Activated CD8-positive, alpha-beta T cell treated with anti-CD3 and anti-CD28 coated beads for 36 hours (primary cell): ENCODE measurements at places on chromosomes 7 and 10. TPM values are rescaled to one million over a fixed set of nuclear protein-coding genes. Genes with fewer than 3 reads are reported as not detected.

DNA sequence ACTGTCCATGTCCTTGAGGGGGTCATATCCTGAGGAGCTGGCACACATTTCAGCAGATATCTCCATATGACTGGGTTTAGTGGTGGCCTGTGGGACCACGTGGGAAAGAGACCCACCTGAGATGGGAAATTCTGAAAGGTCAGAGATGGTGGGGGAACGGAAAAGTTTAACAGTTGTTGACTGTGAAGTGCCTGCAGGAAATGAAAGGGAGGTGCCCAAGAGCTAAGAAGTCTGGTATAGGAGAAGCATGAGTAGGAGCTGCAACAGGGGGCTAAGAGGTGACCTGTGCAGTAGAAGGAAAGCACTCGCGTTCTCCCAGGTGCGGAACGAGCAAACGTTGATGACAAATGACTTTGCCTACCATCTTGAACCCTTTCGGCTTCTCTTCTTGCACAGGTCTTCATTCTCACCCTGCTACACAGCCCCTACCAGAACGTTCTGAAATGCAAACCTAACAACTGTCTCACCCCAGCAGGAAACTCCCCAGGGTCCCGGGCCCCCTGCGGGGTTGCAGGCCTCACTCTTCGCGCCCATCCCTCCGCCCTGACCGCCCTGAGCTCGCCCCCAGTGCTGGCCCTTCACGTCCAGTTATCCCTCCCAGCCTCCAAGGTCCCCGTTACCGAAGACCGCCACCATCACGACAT is 9.8 kb upstream of the FXYD4 start:
- H3K36me3 ChIP-seq = peaks cover 12% of the 10 kb centered on the region
- H3K27me3 ChIP-seq = no peaks in the 10 kb centered on the region
- peak overlapping the region; percentile 98 for H3K27ac ChIP-seq

DNA sequence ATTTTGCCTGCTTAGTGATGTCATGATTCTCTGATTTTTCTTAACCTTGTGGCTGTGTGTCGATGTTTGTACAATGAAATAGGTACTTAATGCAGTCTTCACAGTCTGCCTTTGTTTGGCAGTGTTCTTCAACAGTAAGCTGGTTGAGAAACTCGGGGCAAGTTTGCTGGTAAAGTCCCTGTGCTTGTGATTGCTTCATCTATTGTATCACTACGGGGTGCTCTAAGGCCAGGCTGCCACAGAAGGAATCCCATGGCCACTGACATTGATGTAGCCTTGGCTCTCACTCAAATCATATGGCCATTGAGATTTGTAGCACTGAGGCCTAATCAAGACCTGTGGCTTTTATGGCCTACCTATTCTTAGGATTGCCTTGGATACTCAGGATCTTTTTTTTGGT is 33.5 kb upstream of the PRSS37 start:
- H3K4me1 ChIP-seq = no peaks in the 10 kb centered on the region
- DNase-seq = no peak

DNA sequence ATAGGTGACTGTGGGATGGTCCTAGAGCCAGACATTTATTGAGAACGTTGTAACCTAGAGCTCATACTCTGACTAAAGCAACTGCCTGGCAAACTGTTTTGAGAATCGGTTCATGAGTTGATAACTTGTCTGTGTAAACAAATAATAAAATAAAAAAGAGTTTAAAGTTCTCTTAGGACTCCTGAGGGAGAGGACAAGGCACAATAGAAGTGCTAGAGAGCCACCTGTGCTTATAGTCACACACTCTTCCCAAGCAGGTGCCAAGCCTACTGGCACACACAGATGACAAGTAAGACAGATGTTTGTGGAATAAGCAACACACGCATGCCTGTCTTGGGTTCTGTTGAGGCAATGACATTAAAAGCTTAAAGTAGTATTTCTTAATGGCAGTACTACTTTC is 7.9 kb downstream of the EDRF1 start:
- peaks cover 54% of the 10 kb centered on the region for H3K36me3 ChIP-seq
- no peaks in the 10 kb centered on the region for H3K27me3 ChIP-seq
- no peak overlapping the region for H3K4me3 ChIP-seq
- peaks cover 6% of the 10 kb centered on the region for H3K4me1 ChIP-seq
- no peak for DNase-seq

DNA sequence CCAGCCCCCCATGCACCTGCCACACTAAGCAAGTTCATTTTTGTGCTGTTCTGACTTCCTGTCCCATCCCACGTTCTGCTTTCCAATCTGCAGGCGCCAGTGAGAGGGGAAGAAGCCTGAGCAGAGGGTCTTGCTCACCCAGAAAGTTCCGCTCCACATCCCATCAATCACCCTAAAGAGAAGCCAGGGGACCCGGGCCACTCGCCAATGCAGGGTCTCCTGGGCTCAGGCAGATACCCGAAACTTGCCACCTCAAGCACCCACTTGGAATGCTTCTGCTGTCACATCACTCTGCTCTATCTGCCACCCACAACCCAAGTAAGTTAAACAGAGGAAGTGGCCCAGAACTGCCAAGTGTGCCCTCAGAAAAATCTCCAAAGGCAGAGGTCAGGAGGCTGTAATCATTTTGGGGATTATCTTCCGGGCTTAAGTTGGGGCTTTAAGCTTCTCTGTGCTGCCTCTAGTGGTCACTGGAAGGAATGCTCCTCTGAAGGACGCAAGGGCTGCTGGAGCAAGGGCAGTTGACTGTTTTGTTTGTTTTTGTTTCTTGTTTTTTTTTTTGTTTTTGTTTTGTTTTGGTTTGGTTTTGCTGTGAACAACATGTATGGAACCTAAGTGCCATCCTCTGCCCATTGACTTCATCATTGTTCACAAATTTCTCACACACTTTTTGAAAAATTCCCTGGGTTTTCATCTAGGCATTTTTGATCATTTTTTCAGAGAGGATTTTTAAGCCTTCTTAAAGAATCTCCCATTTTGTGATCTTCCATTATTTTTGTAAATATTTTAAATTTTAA is 25.5 kb downstream of the PRR15 start:
- no peak overlapping the region for H3K27ac ChIP-seq
- H3K4me3 ChIP-seq = peak overlapping the region; percentile 34
- peaks cover 4% of the 10 kb centered on the region for H3K4me1 ChIP-seq
- H3K36me3 ChIP-seq = no peaks in the 10 kb centered on the region
- H3K27me3 ChIP-seq = no peaks in the 10 kb centered on the region
- peak; percentile 63 for DNase-seq

- no peaks in the 10 kb centered on the region for H3K36me3 ChIP-seq
- peaks cover 5% of the 10 kb centered on the region for H3K27me3 ChIP-seq
- no peaks in the 10 kb centered on the region for H3K4me1 ChIP-seq
- no peak overlapping the region for H3K4me3 ChIP-seq
- H3K27ac ChIP-seq = no peak overlapping the region
These were observed 9.0 kb downstream of the ADRA2A start for GRCh38 chr10:111085690-111086353.

NAPEPLD gene
- total RNA-seq = 5.1 TPM

HYAL4 gene
- total RNA-seq = not detected

DNA sequence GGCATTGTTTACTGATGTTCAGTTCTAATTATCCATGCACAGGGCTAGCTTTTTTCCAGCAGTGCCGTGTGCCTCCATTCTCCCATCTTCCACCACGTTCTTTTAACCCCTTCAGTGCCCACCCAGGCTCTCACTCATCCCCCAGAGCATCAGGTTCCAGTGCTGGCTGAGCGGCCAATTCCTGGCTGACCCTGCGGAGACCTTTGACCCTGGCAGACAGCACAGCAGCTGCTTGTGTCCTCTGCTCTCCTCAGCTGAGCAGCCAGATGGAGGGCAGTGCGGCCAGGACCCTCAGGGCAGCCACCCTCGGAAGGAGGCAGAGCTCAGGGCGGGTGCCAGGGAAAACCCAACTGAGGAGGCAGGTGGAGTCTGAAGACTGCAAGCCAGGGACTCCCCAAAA is 48.4 kb downstream of the ZNF503 start:
- no peaks in the 10 kb centered on the region for H3K27me3 ChIP-seq
- H3K27ac ChIP-seq = no peak overlapping the region
- H3K36me3 ChIP-seq = no peaks in the 10 kb centered on the region
- no peak overlapping the region for H3K4me3 ChIP-seq

DNA sequence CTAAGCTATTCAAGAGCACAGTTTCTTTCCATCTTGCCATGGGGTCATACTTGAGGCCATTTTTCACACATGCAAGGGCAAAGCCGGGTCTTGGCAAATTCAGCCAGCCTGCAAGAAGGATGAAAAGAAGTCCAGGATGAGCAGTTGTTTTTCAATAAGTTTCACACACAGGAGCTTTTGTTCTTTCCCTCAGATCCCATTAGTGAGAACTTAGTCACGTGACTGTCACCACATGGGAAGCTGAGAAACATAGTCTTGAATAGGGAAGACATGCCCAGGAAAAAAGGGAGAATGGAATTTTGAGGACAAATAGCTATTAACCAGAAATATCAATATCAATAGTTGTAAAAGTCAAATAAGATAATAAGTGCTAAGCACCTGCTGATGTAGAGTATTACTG is 137.7 kb downstream of the AHR start:
- no peak overlapping the region for H3K27ac ChIP-seq
- H3K27me3 ChIP-seq = peaks cover 2% of the 10 kb centered on the region
- peaks cover 7% of the 10 kb centered on the region for H3K36me3 ChIP-seq

DNA sequence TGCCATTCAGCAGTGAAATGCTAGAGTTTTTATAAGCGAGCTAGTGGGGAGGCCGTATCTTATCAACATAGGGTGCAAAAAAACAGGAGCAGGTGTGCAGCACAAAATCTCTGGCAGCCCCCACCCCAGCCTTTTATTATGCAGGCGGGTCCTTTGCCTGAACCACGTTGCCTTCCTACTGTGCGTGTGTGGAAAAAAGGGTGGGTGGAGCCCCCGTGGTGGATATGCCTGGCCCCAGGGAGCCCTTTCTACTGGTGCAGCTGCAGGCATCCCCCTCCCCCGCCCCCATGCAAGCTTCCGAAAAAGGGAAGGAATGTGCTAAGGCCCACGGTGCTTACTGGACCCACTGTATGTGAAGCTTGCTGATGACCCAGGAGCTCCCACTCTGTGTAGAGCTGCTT is 175.9 kb downstream of the USP6NL start:
- no peak overlapping the region for H3K27ac ChIP-seq
- no peak for DNase-seq
- no peak overlapping the region for H3K4me3 ChIP-seq
- H3K4me1 ChIP-seq = peaks cover 17% of the 10 kb centered on the region
- H3K36me3 ChIP-seq = no peaks in the 10 kb centered on the region
- H3K27me3 ChIP-seq = no peaks in the 10 kb centered on the region

- H3K27me3 ChIP-seq = peaks cover 10% of the 10 kb centered on the region
- no peak overlapping the region for H3K27ac ChIP-seq
- no peak overlapping the region for H3K4me3 ChIP-seq
- no peak for DNase-seq
- peaks cover 9% of the 10 kb centered on the region for H3K4me1 ChIP-seq
These were observed 60.9 kb upstream of the ADRB1 start for GRCh38 chr10:113982769-113983168.

- H3K4me3 ChIP-seq = no peak overlapping the region
- H3K27me3 ChIP-seq = no peaks in the 10 kb centered on the region
- H3K36me3 ChIP-seq = no peaks in the 10 kb centered on the region
- H3K4me1 ChIP-seq = peaks cover 4% of the 10 kb centered on the region
- DNase-seq = peak; percentile 24
These were observed 507.9 kb downstream of the RPS24 start for GRCh38 chr10:78541481-78542140.

DNA sequence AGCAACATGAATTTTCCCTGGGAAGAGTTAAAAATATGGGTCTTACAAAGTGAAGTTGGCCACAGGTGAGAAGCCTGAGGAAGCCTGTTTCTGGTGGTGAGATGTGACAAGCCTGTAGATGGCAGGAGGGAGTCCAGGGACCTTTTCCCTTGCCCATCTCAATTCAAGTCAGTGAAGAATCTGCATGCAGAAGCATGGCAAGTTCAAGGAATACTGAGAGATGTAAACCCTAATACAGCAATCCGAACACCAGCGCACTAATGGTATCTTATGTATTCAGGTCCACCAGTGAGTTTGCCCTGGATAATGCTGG is 73.6 kb downstream of the RHOBTB1 start:
- no peak overlapping the region for H3K4me3 ChIP-seq
- no peak overlapping the region for H3K27ac ChIP-seq
- H3K27me3 ChIP-seq = peaks cover 5% of the 10 kb centered on the region
- H3K4me1 ChIP-seq = no peaks in the 10 kb centered on the region
- no peaks in the 10 kb centered on the region for H3K36me3 ChIP-seq
- DNase-seq = no peak

DNA sequence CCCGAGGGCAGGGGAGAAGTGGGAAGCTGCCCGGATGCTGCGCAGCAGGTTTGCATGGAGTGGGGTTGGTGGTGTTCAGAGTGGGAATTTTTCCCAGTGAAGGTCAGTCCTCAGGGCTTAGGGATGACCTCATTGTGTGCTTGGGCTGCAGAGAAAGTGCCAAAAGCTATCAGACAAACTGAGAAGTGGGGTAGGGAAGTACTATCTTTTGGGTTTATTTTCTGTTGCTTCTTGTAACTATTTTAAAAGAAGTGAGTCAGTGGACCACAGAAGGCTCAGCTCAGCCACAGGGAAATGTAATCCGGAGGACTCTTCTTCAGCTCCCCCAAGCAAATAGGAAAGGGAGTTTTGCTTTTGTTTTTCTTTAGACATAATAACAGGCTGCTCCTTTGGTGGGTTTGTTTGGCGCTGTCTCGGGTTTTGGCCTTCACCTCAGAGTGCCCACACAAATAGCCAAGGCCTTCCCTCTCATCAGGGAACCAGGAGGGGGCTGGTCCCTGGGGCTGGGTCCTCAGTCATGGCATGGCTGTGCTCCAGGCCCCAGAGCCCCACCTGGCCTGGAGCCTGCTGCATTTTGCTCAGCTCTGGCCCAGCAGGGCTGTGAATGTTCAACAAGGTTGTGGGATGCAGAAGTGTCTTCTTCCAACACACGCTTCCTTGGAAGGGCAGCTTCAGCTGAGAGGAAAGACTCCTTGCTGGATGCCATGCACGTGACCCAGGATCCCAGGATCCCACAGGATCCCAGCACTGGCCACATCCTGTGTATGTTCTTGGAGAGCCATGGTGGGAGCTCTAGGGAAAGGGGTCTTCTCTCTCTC is 5.4 kb upstream of the FAM170B start:
- H3K36me3 ChIP-seq = no peaks in the 10 kb centered on the region
- no peak overlapping the region for H3K4me3 ChIP-seq
- no peak overlapping the region for H3K27ac ChIP-seq
- DNase-seq = no peak
- peaks cover 5% of the 10 kb centered on the region for H3K27me3 ChIP-seq

GRCh38 chr10:105017691-105018090 is 376.6 kb downstream of the SORCS3 start:
- no peak for DNase-seq
- no peaks in the 10 kb centered on the region for H3K27me3 ChIP-seq
- peaks cover 10% of the 10 kb centered on the region for H3K4me1 ChIP-seq
- no peak overlapping the region for H3K27ac ChIP-seq
- H3K4me3 ChIP-seq = no peak overlapping the region

DNA sequence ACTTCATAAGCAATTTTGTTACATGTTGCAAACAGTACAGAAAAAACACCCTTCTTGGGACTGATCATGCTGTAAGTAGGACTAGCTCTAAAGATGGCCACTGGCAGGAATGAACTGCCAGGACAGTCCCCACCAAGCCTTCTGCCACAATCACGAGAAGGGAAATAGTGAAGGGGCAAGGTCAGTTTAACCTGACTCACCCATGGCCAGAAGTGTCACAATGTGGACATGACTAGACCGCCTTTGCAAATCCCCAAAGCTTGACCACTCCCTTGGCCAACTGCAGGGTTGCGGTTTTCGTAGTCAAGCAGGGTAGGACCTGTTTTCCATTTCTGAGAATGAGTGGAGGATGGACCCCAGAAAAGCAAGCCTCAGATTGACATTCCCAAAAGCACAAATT is 19.4 kb upstream of the FRAT2 start:
- H3K27ac ChIP-seq = no peak overlapping the region
- H3K4me3 ChIP-seq = no peak overlapping the region
- no peaks in the 10 kb centered on the region for H3K4me1 ChIP-seq
- DNase-seq = no peak
